ENCODE measurements at places on chromosomes 1 and 21.

DNA sequence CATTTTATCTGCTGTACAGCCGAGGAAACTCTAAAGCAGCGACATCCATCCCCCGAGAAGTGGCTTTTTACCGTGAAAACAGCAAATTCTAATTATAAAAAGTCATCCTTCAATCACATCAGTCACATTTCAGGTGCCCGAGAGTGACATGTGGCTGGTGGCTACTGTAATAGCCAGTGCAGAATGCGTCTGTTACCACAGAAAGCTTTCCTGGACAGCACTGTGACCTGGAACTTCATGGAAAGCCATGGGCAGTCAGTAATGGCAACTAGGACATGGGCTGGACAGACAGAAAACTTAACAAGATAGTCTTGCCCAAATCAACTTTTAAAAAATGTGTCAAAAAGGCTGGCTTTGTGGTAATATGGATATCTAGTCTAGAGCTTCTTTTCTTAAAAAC, 106.6 kb downstream of the BCAR3 start:
- no peak for DNase-seq

GRCh38 chr1:232105561-232105960, 479.0 kb downstream of the DISC1 start:
- DNase-seq, result no peak

DNA sequence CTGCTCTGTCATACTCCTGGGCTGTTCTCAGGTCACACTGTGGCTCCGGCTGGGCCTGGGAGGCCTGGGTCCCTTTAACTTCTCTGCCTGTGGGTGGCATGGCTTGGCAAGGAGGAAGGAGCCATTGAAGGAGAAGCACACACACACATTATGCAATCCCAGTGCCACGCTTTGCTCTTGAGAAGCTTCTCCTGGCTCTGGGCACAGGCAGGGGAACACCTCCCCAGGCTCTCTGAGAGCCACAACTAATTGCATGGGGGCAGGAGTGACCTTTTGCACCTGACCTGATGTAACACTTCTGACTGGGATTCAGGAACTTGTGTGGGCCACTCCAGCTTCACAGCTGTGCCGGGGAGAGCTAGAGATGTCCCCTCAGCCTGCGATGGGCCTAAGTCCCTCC, 23.1 kb downstream of the LGR6 start:
- DNase-seq, result no peak

DNA sequence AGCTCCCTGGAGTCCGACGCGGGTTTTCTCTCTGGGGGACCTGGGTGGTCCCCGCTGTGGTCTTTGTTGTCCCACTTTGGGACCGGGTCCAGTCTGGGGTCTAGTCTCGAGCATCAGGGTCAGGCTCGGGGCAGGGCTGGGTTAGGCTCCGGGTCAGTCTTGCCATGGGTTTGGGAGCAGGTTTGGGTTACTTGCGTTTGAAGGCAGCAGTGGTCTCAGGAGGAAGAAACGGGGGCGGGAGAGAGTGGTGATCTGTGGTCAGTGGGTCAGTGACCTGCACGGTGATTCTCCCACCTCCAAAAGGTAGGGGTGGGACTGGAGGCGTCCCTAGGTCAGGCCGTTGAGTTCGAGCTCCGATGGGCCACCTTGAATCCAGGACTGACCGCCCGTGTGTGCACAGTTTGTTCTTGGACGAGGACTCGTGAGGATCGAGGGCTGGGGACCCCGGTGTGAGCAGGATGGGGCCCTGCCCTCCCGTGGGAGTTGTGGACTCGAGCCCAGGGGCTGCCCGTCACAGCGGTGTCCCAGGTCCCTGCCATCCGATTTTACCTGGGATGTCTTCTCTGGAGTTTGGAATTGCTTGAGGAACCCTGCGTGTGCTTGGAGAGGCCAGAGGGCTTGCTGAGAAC, 2.3 kb downstream of the B3GALT6 start:
- DNase-seq, result no peak

DNA sequence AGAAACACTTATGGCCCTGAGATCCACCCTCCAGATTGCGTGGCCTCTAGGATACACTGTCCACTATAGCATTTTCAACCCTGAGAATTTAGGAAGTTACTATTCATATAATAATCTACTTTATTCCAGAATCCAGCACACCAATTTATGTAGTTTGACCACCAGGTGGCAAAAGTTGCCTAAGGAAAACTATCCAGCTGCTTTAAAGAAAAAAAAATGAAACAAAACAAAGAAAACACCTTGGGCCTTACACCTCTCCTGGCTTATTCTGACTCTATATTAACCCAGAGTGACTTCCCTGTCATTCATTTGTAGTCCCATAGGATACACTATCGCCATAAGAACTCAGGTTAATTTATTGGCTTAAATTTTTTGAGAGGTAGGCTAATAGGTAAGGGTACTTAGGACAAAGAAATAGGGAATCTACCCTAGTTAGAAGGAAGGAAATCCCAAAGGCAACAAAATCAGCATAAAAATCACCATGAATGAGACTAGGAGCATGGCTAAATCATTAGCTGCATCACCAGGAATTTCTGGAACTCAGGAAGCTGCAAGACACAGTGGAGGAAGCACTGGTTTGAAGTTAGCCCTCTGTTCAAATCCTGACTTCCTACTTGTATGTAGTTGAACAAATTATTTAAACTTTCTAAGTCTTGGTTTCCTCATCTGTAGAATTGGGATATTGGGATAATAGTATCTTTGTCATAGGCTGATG, 107.5 kb downstream of the SPAG17 start:
- DNase-seq, result no peak

GRCh38 chr1:206918076-206918475, 3.7 kb downstream of the FCMR start:
- DNase-seq, result no peak

DNA sequence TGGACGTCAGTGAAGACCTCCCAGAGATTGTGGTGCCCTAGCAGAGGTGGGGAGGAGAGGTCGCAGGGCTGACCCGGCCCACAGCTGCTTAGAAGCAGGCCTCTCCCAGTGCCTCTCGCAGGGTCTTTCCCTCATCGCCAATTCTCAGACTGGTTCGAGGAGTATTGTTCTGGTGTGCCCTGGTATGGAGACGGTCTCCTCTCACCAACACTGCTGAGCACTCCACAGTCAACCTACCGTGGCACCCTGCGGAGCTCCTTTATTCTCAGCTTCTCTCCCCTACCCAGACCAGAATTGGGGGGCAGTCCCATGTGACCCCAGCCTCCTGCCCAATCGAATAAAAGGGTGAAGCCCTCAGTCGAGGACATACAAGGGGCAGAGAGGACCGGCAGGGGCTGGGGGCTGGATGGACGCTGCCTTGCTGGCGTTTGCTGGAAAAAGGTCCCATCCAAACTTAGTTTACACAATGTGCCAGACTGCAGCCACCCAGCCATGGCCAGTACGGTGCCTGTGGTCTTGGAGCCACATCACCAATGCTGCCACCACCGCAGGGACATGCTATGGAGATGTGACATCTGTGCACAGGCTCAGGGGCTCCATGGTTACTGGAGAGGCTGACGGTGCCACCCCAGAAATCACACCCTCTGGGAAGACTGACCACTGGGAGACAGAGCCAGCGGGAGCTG, 80.8 kb downstream of the STUM start:
- no peak for DNase-seq

- DNase-seq, result no peak
Observed at GRCh38 chr1:978069-978834, 3.6 kb downstream of the PERM1 start.

DNA sequence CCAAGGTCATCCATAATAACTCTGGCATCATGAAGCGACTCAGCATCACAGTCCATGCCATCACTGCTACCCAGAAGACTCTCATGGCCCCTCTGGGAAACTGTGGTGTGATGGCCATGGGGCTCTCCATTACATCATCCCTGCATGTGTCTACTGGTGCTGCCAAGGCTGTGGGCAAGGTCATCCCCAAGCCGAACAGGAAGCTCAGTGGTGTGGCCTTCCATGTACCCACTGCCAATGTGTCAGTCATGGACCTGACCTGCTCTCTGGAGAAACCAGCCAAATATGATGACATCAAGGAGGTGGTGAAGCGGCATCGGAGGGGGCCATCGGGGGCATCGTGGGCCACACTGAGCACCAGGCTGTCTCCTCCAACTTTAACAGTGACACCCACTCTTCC, 65.1 kb upstream of the ARHGAP29 start:
- DNase-seq, result no peak
